ENCODE measurements at places on chromosomes 7 and 10.

- no peak for DNase-seq
These were observed 181.3 kb downstream of the PFKFB3 start for GRCh38 chr10:6384031-6384430.

GRCh38 chr10:6313111-6313895, 110.6 kb downstream of the PFKFB3 start:
- peak; percentile 83 for DNase-seq

DNA sequence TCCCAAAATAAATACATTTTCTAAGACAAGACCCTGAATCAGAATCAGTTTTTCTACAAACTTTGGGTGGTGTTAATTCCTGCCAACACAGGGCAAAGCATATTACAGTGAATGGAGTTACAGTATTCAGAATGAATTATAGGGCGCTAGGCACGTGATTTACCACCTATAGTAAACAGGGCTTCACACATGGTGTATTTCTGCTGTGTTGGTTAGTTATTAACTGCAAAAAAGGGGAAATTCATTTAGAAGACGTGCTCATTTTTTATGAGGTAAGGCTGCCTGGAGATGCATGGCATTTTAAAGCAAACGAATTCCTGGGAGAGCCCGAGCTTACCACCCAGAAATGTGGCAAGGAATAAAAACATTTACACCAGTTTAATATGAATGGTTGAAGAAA, 393.8 kb downstream of the LRMDA start:
- DNase-seq: no peak

GRCh38 chr7:133434246-133434865, 181.5 kb downstream of the EXOC4 start:
- peak; percentile 46 for DNase-seq

DNA sequence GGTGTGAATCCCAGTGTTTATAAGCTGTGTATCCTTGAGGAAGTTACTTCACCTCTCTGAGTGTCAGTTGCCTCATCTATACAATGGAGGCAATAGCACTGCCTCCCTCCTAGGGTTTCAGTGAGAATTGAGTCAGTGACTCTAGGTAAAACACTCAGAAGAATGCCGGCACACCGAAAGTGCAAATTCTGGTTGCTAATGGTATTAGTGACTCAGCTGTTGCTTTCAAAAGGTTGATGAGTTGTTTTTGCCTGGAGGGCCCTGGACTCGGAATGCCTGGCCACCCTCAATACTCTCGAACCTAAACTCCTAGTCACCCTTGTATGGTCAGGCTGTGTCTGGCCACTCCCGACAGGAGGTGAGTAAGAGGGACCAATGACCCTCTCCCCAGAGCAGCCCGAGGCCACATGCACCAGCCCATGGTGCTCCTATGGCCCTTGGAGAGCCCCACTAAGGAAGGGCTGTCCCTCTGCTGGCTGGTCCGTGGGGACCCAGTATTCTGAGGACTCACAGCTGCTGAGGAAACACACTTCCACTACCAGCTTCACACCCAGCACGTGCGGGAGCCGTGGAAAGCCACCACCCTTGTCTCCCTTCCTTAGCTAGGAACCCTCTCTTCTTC, 60.2 kb downstream of the CALML3 start:
- DNase-seq: peak; percentile 90

GRCh38 chr10:44990302-44990655, 10.4 kb upstream of the ZNF22 start:
- no peak for DNase-seq

- no peak for DNase-seq
These were observed 118.9 kb downstream of the AKR1D1 start for GRCh38 chr7:138195151-138195571.

DNA sequence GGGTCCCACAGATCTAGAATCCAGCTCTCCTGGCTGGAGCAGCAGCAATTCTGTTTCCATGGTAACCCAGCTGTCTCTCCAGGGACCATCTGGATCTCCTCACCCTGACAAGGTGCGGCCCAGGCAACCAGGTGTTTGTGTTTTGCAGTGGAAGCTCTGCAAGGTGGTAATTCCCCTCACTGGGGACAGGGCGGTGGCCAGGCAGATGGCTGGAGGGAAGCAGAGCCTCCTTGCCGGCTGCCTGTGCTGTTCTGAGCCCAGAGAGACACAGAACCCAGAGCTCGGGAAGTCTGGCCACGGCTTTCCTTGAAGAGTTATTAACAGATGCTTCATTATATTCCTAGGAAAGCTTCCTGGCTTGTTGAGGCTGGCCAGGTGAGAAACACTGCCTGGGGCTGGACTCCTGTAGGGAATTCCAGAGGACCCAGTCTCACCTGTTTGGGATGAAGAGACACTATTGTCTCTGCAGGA, 118.2 kb upstream of the PPIF start:
- no peak for DNase-seq

GRCh38 chr7:115763347-115763746, 267.2 kb downstream of the TFEC start:
- no peak for DNase-seq

- DNase-seq: no peak
These were observed 70.4 kb downstream of the CDK1 start for GRCh38 chr10:60848680-60849079.

GRCh38 chr10:102408728-102409603, 9.6 kb downstream of the PSD start:
- peak; percentile 45 for DNase-seq

- DNase-seq: no peak
These were observed 19.4 kb downstream of the INPP5A start for GRCh38 chr10:132556994-132557441.
